ENCODE measurements at places on chromosomes 7 and 10. TPM values are rescaled to one million over a fixed set of nuclear protein-coding genes. Genes with fewer than 3 reads are reported as not detected.
A peak's percentile ranks its signal among the peaks of the same experiment; 100 is the strongest.

Gene SLK
- total RNA-seq, result 58.8 TPM

Gene CPVL
- total RNA-seq, result 58.6 TPM

Gene PLAC9
- total RNA-seq, result 116 TPM

Gene CUL2
- total RNA-seq, result 20.2 TPM

Gene LRIT1
- total RNA-seq, result not detected

Gene MMD2
- not detected for total RNA-seq

Gene AS3MT
- 1.3 TPM for total RNA-seq

Gene NUTM2E
- not detected for total RNA-seq

Gene ADAM12
- 4.9 TPM for total RNA-seq

Gene ANKRD7
- 1.4 TPM for total RNA-seq

DNA sequence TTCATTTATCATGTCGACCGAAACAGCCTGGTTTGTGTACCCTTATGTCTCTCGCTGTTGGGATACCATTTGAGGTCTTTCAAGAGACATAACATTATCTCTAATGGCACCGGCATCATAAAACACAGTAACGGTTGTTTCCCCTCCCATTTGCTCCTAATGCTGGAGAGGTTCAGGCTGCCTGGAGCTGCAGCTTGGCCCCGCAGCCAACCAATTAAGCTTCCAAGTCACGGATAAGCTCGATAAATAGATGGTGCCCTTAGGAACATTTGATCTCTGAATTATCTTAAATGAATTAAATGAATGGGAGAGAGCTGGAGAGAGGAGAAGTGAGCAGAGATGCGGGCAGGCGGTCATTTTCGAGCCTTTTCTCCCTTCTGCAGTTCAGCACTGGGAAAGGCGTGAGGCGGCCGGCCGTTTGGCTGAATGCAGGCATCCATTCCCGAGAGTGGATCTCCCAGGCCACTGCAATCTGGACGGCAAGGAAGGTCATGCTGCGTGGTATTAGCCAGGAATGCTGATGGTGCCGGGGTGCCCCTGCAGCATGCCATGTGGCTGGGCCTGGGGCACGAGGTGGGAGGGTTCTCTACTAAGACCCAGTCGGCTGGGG is 12.6 kb downstream of the CPA4 start:
- DNase-seq, result no peak

GRCh38 chr7:37149051-37149772 is 299.5 kb downstream of the ELMO1 start:
- DNase-seq, result no peak

DNA sequence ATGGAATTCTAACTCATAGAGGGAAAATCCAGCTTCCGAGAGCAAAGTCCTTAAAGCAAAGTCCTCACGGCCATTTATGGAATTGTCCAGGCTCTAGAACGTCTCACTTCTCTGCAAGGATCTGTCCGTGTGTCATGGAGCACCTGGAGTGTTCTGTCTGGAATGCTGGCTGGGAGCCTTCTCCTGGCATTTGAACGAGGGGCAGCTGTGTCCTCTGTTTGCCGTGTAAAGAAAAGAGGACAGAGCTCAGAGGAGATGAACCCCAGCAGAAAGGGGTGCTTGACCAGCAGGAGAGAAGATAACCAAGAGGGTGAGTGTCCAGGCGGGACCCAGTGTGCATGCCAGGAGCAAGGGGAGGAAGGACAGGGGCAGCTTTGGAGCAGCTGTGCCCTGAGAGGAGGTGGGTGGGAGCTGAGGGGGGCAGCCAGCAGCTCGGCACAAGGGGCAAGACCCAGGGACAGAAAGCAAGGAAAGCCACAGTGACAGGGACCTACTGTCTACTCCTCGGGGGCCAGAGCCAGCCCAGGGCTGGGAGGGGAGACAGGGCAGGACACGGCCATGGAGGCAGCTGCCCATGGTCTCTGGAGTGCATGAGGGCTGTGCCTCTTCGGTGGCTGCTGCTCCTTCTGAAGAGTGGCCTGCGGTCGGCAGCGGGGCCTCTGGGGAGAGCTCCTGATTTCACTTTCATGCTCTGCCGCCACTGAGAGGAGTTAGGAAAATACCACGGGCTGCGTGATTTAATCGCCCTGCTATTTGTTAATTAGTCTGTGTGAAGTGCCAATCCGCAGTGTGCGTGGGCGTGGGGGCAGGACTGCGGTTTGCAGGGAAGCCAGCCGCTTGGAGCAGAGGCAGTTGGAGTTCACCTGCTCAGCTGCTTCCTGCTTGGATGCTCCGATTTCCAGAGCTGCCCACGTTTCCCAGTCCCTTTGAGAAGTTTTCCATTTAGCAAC is 149.3 kb upstream of the SHH start:
- DNase-seq, result no peak

- no peak for DNase-seq
Measured at GRCh38 chr10:84825330-84825729, 496.9 kb downstream of the CCSER2 start.

- no peak for DNase-seq
Measured at GRCh38 chr7:45118292-45118691, 6.8 kb upstream of the TBRG4 start.

DNA sequence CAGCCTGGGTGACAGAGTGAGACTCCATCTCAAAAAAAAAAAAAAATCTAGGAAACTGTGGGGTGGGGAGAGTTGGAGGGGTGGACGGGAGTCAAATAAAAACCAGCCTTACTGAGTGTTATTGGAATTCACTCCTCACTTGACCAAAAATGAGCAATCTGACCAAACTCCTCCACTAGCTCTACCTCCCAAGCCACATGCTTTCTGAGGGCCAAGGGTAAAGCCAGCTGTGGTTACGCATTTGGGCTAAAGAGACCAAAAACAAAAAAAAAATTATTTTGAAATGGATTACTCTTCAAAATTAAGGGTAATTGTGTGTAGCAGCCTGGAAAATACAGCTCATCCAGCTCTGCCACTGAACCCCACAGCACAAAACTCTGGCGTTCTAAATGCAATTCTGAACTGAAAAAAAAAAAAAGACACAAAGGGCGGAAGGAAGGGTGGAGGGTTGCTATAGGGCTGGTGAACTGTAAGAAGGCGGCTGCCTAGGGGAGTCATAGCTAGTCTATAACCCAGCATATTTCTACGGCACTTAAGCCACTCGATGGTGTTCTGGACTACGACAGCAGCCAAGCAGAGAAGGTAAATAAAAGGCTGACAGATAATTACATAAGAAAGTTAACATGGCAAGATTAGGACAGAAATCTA is 7.8 kb downstream of the ELMO1 start:
- DNase-seq, result no peak

DNA sequence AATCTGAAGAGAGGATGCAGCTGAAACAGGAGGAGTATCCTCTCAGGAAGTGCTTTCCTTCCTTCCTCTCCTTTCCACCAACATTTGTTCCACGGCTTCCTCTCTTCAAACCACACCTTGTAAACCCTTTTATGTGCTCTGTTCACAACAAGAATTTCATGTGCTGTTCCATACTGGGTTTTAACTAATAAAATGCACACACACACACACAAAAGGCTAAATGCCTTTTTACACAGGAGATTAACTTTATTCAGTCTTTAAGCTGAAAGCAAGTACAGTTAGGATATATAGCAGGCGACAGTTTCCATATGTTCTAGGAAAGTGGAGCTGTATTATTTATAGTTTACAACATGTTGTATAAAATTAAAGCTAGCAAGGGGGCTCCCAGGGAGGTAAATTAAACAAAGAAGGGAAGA is 106.7 kb downstream of the REEP3 start:
- no peak for DNase-seq

- no peak for DNase-seq
Measured at GRCh38 chr7:20165146-20165510, 52.1 kb downstream of the MACC1 start.

- peak; percentile 50 for DNase-seq
Measured at GRCh38 chr10:43138021-43138756, at the start of gene CSGALNACT2. Gene CSGALNACT2 (plus strand): TSS chr10:43138445. CDS start chr10:43155150, 16,705 bp downstream.

DNA sequence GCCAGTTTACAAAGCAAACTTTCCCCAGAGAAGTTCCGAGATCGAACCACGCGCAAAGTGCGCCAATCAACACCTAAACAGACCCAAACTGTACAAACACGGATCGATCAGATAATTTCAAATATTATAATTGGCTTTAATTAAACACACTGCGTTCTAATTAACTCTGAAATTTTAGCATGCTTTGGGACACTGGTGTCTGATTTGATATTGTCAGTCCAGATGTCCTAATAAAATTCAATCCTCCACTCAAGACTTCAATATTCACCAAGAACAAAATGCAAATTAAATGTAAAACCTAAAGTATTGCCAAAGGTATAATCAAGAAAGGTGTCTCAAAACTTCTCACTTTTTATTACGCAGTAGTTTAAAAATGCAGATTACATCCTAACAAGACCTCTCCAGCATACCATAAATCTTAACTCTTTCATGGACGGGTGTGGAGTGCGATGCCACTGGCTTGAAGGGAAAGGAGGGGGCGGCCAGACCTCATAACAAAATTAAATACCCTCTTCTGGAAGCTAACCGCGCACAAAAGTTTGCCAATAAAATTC is 5.9 kb upstream of the EBF3 start:
- no peak for DNase-seq

DNA sequence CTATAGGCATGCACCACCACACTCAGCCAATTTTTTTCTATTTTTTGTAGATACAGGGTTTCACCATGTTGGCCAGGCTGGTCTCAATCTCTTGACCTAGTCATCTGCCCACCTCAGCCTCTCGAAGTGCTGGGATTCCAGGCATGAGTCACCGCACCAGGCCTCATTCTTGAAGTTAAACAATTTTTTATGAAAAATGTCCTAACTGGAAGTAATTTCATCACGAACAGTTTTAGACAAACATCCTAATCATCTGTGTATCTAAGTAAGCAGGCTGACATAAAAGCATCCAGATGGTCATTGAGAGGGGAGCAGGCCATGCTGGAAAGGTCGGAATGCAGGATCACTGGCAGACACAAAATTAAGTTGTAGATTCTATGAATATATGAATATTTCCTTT is 269.1 kb downstream of the ZMYND11 start:
- no peak for DNase-seq

- DNase-seq, result no peak
Measured at GRCh38 chr10:20622531-20623211, 274.4 kb downstream of the NEBL start.

- DNase-seq, result no peak
Measured at GRCh38 chr10:4099202-4099601, 314.2 kb upstream of the KLF6 start.

DNA sequence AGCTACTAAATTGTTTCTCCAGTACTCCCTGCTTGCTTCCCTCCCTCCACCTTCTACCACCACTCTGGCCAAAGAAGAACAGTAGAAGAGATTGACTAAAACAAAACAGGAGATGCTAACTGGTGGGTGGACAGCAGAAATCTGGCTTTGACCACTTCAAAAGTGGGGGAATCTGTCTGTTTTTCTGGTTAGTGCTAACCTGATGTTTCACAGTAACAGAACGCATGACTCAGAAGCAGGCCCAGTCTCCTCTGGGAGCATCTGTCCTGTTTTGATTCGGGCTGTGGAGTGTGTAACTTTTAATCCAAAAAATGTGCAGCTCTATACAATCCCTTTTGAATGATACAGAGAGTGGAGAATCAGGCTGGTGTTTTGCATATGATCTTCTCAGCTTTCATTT is 32.7 kb upstream of the ZNF438 start:
- no peak for DNase-seq

GRCh38 chr7:41142904-41143473 is 559.9 kb downstream of the INHBA start:
- DNase-seq, result no peak

- no peak for DNase-seq
Measured at GRCh38 chr10:75286901-75287300, 51.1 kb upstream of the COMTD1 start.

Data from omental fat pad (tissue), 4 donors.